HFF-Myc (cell line): ENCODE measurements at places on chromosomes 13 and 19.

GRCh38 chr13:103229674-103230073 lies 163.5 kb upstream of the SLC10A2 start:
- no peak for DNase-seq

- no peak for DNase-seq
Observed at GRCh38 chr13:33743438-33744368, 74.2 kb upstream of the RFC3 start.

DNA sequence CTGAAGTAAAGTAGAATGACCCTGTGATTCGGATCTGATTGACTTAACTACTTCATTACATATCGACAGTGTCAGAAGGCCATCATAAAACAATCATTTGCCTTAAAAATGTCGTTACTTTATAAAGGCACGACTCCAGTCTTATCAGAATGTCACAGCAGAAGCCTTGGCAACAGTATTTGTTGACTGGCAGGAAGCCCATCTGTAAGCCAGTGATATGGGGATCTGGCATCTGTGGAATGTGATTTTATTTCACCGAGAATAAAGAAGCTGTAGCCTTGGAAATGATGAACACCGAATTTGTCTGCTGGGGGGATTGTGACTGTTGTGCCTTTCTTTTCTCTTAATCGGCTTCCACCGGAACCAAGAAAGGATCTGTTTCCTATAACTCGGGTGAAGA lies 362.5 kb downstream of the TDRD3 start:
- DNase-seq, result no peak

GRCh38 chr13:66952507-66952906 lies 277.6 kb downstream of the PCDH9 start:
- DNase-seq, result no peak

DNA sequence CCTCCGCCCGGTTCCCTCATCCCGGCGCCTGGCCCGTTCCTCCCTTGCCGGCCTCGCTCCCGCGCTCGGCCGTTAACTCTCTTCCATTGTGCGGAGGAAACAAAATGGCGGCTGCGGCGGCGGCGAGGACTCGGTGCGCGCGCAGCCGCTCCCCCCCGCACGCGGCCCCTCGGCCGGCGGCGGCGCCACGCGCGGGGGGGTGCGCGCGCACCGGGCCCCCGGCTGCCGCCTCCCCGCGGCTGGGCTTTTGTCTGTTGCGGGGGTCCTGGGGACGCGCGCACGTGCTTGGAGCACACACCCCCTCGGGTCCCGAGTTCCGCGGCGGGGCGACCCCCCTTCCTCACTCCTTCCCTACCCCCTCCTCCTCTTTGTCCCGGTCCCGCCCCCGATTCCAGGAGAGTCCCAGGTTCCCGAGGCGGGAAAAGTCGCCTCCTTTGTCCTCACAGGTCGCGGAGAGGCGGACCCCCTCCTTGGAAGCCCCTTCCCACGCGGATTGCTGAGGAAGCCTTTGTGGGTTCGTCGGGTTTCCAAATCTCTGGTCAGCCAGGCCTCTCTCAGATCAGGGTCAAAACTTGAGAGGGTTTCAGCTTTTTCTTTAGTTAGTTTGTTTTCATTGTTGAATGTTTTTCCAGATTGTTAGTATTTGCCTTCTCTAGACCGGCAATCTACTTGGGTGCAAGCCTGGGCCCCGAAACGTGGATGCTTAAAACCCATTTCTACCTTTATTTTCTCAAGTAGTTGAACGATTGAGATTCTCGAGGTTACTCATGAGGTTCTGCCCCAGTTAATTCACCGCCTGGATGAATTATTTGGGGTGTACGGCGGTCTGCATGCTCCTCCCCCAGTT lies 687 bp downstream of the ILF3 start:
- no peak for DNase-seq

DNA sequence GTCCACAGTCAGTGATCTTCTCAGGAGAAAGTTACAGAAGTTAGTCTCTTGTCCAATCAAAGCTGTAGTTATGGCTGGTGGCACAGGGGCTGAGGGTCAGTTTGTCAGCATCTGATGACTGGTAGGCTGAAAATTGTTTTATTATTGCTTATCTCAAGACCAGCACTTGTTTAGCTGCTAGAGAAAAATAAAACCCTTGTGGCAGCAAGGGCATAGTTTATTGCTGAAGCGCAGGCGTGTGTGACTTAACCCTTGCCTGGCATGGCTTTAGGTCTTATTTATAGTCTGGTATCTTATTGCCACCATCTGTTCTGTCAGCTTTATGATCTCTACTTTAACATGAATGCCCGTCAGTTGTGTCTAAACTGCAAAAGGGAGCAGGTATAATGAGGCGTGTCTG lies 154.7 kb downstream of the USP12 start:
- DNase-seq, result no peak

DNA sequence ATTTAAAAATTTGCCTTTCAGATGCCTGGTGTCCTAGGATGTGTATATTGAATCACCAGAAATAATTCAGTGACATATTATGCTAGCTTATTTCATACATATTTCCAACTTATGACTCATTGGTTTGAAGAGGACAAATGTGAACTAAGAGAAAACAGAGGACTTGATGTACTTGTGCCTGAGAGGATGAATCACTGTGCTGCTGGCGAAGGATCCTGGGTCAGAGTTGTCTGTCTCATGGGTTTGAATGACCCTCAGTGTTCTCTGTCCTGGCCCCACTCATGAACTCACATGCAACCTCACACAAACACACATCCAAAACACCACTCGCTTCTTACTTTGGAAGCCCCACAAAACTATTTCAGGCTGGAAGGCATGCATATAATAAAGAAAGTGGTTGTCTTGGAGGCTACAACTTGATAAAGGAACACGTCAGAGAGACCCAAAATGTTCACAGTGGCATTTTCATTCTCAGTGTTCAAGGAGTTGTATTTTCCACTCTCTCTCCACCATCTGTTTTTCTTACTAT lies 129.0 kb upstream of the SPRY2 start:
- no peak for DNase-seq

DNA sequence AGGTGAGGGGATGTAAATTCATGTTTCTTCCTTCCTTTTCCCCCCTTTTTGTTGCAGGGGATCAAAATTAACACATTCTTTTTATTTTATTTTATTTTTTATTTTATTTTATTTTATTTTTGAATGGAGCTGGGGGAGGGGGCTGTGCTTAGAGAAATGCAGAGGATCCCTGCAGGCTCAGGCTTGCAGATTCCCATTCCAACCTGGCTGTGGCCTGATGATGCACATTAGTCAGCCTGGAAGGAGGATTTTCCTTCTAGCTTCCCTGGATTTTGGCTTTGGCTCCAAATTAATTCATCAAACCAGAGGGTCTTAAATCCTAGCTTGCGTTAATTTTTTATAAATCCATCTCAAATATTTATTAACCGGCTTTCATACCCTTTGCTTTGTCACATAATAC lies 67.0 kb downstream of the FREM2 start:
- DNase-seq, result no peak

DNA sequence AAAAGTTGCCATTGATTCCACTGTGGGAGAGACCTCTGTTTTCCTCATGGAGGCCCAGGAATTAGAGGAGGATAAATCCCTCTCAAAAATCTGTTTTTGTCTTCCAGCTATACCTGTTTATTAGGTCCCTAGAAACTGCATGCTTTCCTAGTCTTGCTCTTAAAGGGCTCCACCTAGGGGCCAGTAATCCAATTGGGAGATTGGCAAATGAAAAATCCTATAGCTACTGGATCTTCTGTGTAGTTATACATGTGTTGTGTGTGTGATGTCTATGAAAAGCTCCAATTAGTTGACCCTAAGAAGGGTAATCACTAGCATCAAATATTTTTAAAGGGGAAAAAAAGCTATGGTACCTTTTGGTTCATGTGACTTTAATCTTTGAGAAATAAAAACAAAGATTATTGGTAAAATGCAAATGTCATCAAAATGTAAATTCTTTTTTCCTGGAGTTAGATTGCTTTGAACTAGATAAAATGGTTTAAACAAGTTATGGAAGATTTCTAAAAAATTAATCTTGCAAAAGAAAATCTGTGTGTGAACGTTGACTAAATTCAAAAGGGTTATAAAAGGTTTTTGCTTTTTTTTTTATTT lies 63.4 kb upstream of the C1QTNF9B start:
- DNase-seq, result no peak

- no peak for DNase-seq
Observed at GRCh38 chr19:51091126-51091525, 8.4 kb upstream of the KLK14 start.

GRCh38 chr13:114054264-114054663 lies 78.2 kb downstream of the RASA3 start:
- DNase-seq, result no peak

DNA sequence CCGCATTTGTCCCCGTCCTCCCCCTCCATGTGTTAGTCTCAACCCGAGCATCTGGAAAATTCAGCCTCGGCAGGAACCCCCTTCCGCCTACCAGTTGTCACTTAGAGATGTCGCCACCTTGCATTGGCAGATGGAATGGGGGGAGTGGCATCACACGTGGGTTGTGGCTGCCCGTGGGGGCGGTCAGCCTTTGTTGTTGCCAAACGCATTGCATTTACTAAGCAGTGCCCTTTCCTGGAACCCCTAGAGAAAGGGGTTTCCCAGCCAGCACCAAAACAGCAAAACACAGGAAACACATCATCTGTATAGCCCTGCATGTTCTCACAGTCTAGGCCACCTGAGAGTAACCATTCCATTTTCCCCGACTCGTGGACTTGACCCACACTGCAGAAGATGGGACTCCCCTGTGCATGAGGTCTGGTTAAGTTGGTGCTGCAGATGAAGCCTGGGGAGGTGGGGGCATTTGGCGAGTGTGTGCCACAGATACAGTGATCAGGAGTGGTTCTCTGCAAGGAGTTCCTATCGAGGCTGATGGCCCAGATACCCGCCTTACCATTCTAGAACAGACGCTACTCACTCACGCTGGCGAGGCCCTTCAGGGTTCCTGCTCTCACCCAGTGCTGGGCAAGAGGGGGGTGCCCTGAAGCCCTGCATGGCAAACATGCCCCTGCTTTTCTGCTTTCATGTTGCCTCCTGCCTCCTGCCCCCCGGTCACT lies 38.3 kb downstream of the TMED1 start:
- DNase-seq, result no peak

DNA sequence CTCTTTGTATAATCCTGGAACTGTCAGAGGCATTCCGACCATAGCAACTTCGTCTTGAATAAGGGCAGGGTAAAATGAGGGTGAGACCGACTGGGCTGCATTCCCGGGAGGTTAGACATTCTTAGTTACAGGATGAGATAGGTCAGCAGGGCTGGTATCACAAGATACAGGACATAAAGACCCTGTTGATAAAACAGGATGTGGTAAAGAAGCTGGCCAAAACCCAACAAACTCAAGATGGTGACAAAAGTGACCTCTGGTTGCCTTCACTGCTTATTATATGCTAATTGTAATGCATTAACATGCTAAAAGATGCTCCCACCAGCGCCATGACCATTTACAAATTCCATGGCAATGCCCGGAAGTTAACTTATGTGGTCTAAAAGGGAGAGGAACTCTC lies 27.7 kb upstream of the MBNL2 start:
- no peak for DNase-seq

DNA sequence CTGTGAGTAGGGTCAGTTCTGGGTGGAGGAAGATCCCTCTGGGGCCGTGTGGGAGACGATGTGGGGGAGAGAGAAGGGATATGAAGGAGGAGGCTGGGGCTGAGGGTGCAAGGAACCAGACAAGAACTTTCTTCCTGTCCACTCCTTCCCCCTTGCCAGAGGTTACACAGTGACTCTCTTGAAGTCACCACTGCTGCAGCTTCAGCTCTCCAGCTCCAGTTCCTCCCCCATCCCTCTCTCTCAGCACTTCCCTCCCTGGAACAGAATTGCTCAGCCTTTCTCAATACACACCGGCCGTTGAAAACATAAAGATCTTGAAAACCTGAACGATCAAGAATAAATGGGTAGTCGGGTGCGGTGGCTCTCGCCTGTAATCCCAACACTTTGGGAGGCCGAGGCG lies 5.1 kb downstream of the ZSWIM9 start:
- DNase-seq, result no peak

DNA sequence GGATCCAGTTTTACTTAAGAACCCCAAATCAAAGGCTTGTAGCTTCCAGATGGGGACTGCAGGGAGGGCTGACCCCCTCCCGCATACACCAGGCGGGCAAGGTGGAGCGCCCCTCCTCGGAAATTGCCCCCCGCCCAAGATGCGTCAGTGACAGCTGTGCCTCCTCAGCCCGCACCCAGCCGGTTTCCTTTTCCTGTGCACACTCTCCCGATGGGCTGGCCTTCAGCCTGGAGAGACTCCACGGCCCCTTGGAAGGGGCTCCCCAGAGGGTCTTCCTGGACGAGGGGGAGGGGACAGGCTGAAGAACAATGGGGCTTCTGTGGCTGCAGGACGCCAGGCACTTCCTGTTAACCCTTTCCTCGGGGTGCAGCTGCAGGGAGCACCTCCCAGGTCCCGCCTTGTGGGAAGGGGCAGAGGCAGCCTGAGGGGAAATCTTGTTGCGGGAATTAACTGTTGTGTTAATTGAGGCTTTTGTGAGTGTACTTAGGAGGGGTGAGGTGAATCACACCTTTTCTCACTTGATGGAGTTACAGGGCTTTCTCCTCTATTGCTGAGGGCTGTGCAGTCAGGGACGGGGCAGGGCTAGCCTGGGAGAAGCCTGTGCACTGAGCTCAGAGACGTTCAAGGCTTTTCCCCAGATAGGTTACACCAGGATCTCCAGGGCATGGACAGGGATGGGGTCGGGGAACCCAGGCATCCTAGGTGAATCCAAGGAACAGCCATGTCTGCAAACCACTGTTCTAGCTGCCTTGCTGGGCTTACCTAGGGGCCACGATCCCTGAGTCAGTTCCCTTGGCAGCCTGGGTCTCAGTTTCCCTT lies 14.3 kb downstream of the IER2 start:
- no peak for DNase-seq

DNA sequence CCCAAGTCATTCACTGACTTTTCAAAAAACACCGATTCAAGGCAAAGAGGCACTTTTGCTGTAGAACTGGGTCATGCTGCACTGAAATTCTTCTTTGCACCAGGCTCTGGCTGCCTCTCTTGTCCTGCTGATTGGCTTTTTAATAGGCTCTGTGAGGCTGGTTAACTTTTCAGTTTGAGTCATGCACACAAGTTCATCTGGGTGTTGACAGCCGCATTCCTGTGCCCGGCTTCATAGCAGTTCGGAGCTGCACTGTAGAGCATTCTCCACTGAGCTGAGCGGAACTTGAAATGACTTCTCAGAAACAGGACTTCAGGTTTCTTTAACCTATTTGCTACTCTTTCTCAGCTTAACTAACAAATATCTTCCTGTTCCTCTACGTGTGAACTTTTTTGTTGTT lies 978.3 kb downstream of the UQCRFS1 start:
- no peak for DNase-seq
